ENCODE measurements at places on chromosomes 5 and 9.
A peak's percentile ranks its signal among the peaks of the same experiment; 100 is the strongest.

DNA sequence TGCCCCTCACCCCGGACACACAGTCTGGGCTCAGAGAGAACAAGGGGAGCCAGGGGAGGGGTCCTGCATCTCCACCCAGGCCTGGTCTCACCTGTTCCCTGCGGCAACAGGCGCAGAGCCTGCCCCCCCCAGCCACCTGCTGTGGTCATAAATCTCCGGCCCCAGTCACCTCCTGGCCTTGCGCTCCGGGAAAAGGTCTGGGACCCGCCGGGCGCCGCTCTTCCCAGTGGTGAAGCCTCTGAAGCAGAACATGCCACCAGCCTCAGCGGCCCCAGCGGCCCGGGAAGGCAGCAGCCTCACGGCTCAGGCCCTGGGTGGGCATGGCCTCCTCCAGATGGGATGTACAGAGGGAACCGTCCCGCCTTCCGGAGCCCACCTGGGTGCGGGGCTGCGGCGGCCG, 20.6 kb downstream of the NOTCH1 start:
- no peak for DNase-seq

DNA sequence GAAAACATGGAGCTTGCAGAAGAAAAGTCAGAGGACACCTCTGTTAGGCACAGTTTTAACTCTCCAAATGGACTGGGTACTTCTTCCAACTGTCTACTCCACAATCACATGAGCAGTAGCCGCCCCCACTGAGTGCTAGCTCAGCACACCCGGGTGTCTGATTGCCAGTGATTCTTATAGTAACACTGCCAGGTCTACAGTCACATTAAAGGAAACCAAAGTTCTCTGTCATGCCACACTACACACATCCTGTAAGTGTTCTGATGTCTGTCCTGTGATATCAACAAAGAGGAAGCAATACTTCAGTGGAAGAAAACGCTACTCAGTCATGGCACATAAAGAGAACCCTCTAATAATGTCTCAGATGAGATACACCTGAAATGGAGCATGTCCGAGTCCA, at the start of gene HAVCR2:
Gene HAVCR2 (minus strand): TSS at position 69 of the 400 bp plus-strand sequence. CDS start 61 bp downstream, at position 8.
- no peak for DNase-seq

DNA sequence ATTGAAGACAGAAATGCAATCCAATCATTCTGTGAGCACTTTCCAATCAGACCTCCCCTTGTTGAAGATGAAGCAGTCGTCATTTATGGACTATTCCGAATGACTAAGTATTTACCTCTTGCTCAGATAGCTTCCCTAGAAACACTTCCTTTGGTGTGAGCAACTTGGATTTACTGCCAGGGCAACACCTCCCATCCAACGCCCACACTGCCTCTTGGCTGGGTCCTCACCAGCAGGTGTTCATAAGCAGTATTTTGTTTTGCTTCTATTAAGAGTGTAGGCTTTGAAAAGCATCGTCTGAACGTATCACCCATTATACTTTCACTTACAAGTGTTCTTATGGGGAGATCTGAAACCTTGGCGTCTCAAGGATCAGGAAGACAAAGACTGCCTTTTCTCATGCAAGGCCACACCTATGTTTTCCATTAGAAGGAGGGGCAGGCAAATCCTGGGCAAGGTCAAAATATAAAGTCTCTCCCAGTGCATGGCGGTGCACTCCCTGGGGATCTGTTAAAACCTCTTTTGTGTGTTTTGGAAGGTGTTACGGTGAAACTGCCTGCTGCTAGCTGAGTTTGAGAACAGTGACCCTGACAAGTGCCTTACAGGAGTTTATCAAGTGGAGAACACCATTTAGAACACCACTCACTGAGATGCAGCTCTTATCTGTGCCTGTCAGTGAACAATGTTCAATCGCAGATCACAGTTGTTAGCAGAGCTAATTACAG, 10.6 kb upstream of the MARCHF3 start:
- DNase-seq = peak; percentile 89

DNA sequence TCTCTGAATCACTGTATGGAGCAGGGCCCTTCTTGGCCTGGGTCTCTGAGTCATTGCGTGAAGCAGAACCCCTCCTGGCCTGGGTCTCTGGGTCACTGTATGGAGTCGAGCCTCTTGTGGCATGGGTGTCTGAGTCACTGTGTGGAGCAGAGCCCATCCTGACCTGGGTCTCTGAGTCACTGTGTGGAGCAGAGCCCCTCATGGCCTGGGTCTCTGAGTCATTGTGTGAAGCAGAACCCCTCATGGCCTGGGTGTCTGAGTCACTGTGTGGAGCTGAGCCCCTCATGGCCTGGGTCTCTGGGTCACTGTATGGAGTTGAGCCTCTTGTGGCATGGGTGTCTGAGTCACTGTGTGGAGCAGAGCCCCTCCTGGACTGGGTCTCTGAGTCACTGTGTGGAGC, 94.0 kb upstream of the RAPGEF1 start:
- DNase-seq = no peak

DNA sequence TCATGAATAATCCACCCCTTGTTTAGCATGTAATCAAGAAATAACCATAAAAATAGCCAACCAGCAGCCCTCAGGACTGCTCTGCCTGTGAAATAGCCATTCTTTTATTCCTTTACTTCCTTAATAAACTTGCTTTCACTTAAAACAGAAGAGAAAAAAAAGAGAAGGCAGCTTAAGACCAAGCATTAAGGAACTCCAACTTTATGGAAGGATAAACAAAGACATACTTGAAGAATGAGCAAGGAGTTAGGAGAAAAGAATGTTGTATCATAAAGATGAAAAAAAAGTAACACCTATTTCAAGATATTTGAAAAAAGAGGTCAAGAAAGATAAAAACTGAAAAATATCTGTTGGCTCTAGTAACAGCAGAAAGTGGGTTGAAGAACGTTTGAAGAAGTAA, 107.6 kb downstream of the RNF180 start:
- DNase-seq = no peak

DNA sequence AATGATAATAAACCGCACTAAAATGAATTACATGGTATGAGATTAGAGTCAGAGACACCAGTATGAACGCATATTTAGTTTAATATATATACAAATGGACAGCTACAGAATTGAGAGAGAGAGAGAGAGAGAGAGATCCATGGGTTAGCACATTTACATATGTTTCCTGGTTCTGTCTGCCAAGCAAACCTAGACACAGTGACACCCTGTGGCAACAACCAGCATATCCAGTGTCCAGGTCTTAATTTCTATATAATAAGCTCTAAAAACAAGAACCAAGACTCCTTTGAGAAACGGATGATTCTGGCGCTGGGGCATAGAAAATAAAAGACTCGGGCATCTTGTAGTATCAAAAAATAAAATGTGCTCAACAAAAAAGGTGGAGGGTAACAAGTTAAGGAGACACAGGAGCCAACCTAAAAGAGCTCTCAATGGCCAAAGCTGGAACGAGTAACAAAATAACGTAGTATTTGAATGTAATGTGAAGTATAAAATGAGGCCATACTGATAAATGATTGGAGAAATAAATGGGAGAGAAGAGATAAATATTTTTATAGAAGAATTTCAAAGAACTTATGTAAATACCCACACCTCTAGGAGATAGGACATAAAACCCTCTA, 84.5 kb downstream of the RFX3 start:
- DNase-seq = peak; percentile 61

GRCh38 chr9:99778836-99779235, 42.8 kb upstream of the NR4A3 start:
- DNase-seq = no peak

DNA sequence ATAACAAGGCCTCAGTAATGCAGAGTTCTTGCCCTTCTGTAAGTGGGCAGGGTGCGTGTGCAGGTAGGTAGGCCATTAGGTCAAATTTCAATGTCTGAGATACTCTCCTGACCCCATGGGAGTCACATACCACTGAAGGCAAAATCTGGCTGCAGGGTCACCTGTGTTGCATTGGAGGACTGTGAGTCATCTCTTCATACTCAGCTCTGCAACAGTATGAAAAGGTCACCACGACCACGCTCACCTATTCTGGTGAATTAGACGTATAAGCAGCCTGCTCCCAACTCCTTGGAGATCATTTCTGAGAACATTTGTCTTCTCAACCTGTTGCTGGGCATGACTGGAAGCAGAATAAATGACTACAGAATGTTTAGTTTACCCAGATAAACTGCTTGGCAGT, 599.8 kb downstream of the PDE4D start:
- DNase-seq = no peak

GRCh38 chr5:55325621-55326020, 17.8 kb downstream of the MTREX start:
- no peak for DNase-seq
